Right hindlimb (tissue), 1 donor: ENCODE measurements at places on chromosomes 16 and 17.

- DNase-seq = no peak
Measured at GRCh38 chr16:57001026-57001679, 11.8 kb downstream of the NLRC5 start.

DNA sequence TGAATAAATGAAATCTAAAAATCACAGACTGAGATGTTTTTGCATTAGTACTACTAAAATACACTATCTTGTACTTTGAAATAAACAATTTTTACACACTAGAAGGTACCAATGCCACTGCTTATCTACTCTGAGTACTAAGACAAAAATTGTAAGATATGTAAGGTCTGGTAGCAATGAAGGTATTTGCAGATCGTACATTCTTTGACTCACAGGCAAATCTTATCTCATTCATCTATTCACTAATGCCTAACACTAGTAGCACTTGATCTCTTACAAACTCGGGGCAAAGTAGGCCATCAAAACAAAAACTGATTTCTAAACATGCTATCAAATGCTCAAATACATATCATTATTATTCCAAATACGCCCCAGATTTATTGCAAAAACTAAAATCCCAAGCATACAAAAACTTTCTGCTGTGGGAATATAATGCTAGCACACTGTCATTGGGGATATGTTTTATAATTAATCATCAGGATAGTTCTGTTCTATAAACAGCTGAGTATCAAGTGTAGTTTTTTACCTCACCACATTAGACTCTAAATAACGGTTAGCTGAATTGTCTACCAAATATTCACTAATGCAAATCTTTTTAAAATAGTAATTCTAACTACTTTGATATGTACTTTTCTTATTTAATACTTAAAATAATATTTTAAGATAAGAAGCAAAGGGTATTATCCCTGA, 68.0 kb downstream of the MED13 start:
- DNase-seq = no peak

GRCh38 chr17:31693433-31694220, 165.4 kb downstream of the COPRS start:
- no peak for DNase-seq

- no peak for DNase-seq
Measured at GRCh38 chr16:19490619-19491018, 31.3 kb downstream of the GDE1 start.

DNA sequence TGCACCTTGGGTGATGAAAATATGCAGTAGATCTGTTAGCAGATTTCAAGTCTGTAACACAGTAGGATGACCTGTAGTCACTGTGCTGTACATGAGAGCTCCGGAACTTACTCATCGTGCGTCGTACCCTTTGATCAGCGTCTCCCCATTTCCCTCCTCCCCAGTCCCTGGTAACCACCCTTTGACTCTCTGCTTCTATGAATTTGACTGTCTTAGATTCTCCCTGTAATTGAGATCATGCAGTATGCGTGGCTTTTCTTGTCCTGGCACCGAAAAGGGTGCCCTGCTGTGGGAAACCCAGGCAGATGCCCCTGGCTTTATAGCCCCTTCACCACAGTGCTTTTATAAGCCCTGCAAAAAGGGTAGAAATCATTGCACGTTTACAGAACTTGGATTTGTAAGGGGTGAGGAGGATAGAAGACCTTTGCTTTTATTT, 20.5 kb downstream of the CLEC16A start:
- no peak for DNase-seq

GRCh38 chr17:56119191-56119590, 34.1 kb upstream of the ANKFN1 start:
- DNase-seq = no peak
